Esophagus squamous epithelium (tissue), 5 donors: ENCODE measurements at places on chromosomes 11 and 22.

- H3K27ac ChIP-seq, result no peak overlapping the region
- H3K4me1 ChIP-seq, result no peaks in the 10 kb centered on the region
- no peaks in the 10 kb centered on the region for H3K27me3 ChIP-seq
- DNase-seq, result no peak
- no peak overlapping the region for H3K4me3 ChIP-seq
- H3K36me3 ChIP-seq, result no peaks in the 10 kb centered on the region
Observed at GRCh38 chr11:95760941-95761340, 28.6 kb downstream of the FAM76B start.

DNA sequence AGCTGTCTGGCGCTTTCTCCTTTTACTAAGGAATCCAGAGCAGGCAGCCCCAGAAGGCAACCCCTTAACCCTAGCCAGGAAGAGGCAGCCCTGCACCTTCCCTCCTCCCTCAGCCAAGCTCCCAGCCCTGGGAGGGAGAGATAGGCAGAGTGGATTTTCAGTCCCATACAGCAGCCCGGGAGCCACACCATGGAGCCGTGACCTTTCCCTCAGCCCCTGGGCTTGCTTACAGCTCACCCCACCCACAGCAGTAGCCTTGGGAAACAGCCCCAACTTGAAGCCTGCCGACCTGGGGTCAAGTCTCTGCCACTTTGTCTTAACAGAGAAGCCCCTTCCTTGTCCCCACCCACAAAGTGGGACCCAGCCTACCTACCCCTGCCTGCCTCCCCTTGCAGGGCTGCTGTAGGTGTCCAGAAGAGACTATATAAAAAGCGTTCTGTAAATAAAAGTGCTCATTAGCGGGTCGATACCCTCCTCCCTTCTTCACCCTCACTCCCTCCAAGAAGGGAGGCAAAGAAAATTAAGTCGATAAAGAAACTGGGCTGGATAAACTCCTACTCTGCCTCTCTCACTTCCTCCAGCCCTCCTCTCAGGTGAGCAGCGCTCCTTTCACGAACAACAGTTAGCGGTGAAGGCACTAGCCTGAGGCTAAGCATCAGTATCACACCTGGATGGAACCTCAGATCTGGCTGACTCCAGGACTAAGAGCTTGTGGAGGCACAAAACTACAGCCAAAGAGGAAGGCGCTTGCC, 4.2 kb downstream of the TST start:
- no peak for DNase-seq
- peak overlapping the region; percentile 59 for H3K27ac ChIP-seq
- no peak overlapping the region for H3K4me3 ChIP-seq
- H3K36me3 ChIP-seq, result no peaks in the 10 kb centered on the region

GRCh38 chr11:121417055-121417551, 35.0 kb upstream of the SORL1 start:
- H3K27me3 ChIP-seq, result no peaks in the 10 kb centered on the region
- H3K4me1 ChIP-seq, result peaks cover 20% of the 10 kb centered on the region
- no peak overlapping the region for H3K4me3 ChIP-seq
- DNase-seq, result no peak

DNA sequence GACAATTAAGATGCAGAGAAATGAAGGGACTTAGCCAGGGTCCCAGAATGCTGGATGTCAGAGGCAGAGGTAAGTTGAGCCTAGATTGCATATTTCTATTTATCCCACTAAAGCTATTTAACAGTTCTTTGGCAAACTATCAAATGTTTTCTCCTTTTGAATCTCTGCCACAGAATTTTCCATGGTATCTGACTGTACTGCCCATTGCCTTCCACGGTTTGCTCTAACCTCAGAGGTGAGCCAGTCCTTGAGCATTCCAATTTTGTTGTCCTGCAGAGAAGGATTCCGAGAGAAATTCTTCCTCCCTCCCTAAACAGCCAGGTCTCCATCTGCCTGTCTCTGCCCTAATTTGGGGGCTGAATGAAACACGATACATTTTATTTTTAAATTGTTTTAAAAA, 368.3 kb upstream of the SYN3 start:
- no peaks in the 10 kb centered on the region for H3K4me1 ChIP-seq
- no peak for DNase-seq
- no peak overlapping the region for H3K4me3 ChIP-seq

- H3K27ac ChIP-seq, result peak overlapping the region; percentile 85
- no peak for DNase-seq
- H3K4me3 ChIP-seq, result peak overlapping the region; percentile 75
- peaks cover 60% of the 10 kb centered on the region for H3K36me3 ChIP-seq
- H3K4me1 ChIP-seq, result peaks cover 60% of the 10 kb centered on the region
- no peaks in the 10 kb centered on the region for H3K27me3 ChIP-seq
Observed at GRCh38 chr11:66071381-66071801, 1.3 kb downstream of the PACS1 start.

GRCh38 chr11:73143126-73143838, 1.2 kb upstream of the FCHSD2 start:
- H3K27me3 ChIP-seq, result no peaks in the 10 kb centered on the region
- peaks cover 23% of the 10 kb centered on the region for H3K4me1 ChIP-seq
- H3K36me3 ChIP-seq, result no peaks in the 10 kb centered on the region
- peak overlapping the region; percentile 99 for H3K27ac ChIP-seq
- H3K4me3 ChIP-seq, result peak overlapping the region; percentile 89

DNA sequence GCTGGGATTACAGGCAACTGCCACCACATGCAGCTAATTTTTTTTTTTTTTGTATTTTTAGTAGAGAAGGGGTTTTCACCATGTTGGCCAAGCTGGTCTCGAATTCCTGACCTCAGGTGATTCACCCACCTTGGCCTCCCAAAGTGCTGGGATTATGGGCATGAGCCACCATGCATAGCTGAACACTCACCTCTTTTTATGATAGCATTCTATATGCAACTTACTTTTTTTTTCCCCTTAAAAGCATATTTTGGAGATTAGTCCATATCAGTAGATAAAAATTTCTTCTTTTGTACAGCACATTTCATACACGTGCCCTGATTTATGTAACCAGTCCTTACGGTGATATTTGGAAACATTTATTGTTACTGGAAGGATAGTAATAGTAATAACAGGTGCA, 14.6 kb downstream of the GTPBP1 start:
- H3K27me3 ChIP-seq, result no peaks in the 10 kb centered on the region
- H3K36me3 ChIP-seq, result peaks cover 2% of the 10 kb centered on the region
- H3K4me1 ChIP-seq, result peaks cover 35% of the 10 kb centered on the region
- no peak for DNase-seq
- no peak overlapping the region for H3K4me3 ChIP-seq

DNA sequence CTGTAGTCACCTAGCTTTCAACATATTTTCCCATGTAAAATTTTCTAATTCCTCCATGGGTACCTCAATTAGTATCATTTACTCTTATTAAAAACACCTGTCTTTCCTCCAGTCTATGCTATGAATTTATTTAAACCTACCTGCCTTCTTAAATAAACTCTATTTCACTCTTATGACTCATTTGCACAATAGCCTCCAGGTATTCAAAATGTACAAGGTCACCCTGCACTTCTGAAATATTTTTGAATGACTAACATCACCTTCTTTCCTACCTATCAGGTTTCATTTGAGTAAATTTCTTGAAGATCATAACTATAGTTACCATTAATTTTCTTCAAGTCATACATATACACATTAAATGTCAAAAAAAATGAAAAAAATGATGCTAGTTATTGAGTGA, 939.7 kb downstream of the DLG2 start:
- H3K4me1 ChIP-seq, result no peaks in the 10 kb centered on the region
- no peak for DNase-seq
- no peaks in the 10 kb centered on the region for H3K27me3 ChIP-seq
- H3K36me3 ChIP-seq, result no peaks in the 10 kb centered on the region
- H3K27ac ChIP-seq, result no peak overlapping the region

- no peak overlapping the region for H3K27ac ChIP-seq
- H3K4me1 ChIP-seq, result peaks cover 52% of the 10 kb centered on the region
- no peaks in the 10 kb centered on the region for H3K36me3 ChIP-seq
- no peaks in the 10 kb centered on the region for H3K27me3 ChIP-seq
Observed at GRCh38 chr22:26546282-26546681, 34.0 kb upstream of the TFIP11 start.

GRCh38 chr11:46677991-46678740, 22.3 kb downstream of the ARHGAP1 start:
- no peak for DNase-seq
- no peak overlapping the region for H3K4me3 ChIP-seq
- H3K36me3 ChIP-seq, result peaks cover 53% of the 10 kb centered on the region
- H3K27ac ChIP-seq, result no peak overlapping the region
- H3K27me3 ChIP-seq, result no peaks in the 10 kb centered on the region
- peaks cover 29% of the 10 kb centered on the region for H3K4me1 ChIP-seq

- no peaks in the 10 kb centered on the region for H3K36me3 ChIP-seq
- peaks cover 29% of the 10 kb centered on the region for H3K4me1 ChIP-seq
- H3K27me3 ChIP-seq, result no peaks in the 10 kb centered on the region
Observed at GRCh38 chr11:66326261-66327111, 9.6 kb upstream of the CD248 start.

DNA sequence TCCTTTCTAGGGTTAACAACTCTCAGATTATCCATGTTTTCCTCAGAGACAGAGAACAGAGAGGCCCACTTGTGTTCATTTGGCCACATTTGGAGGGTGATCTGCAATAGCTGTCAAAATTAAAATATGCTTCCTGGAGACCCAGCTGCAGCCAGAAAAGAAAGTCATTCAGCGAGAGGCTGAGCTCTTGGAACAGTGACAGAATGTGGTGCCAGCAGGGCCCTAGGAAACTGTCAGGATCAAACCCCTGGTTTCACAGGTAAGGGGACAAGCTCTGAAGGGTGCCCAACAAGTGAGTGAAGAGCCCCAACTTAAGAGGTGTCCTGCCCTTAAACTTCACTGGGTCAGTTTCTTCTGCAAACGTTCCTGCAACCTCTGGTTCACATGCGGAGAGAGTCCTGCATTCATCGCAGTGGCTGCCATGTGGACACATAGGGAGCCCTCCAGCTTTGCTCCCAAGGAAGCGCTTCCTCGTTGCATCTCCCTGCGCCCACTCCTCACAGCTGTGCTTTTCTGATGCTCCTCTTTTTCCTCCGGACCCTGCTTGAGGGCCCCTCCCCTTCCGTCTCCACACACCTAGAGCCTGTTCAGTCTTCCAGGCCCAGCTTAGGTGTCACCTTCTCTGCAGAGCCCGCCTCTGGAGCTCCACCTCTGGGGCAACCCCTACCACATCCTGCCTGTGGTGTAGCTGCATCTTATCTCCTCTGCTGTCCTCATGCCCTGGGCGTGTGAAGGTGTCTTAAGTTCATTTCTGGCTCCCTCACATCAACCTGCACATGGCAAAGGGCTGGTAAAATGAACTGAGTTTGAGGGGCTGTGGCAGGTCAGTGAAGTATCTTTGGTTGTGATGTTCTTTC, 3.9 kb downstream of the UCP3 start:
- no peaks in the 10 kb centered on the region for H3K27me3 ChIP-seq
- no peak overlapping the region for H3K4me3 ChIP-seq
- H3K4me1 ChIP-seq, result no peaks in the 10 kb centered on the region
- H3K27ac ChIP-seq, result no peak overlapping the region
- no peaks in the 10 kb centered on the region for H3K36me3 ChIP-seq

- no peak overlapping the region for H3K4me3 ChIP-seq
- no peaks in the 10 kb centered on the region for H3K27me3 ChIP-seq
- no peak overlapping the region for H3K27ac ChIP-seq
- H3K36me3 ChIP-seq, result peaks cover 12% of the 10 kb centered on the region
Observed at GRCh38 chr11:126012852-126013251, 49.8 kb downstream of the CDON start.

DNA sequence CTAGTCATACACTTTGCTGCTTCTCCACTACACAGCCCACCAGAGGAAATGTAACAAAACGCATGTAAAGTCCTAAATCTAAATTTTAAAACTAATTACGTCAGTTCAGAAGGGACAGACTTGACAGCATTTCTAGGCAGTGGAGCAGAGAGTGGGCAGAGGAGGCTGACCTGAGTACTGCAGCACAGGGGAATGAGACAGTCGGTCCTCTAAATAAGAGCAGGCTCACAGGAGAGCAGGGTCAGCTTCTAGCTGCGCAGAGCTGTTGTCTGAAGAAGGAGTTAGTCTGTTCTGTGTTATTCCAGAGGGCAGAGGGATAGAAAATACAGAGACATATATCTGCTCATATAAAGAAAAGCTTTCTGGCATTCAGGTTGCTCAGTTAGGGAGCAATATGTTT, 40.3 kb downstream of the JHY start:
- no peaks in the 10 kb centered on the region for H3K4me1 ChIP-seq
- no peak overlapping the region for H3K4me3 ChIP-seq
- no peaks in the 10 kb centered on the region for H3K36me3 ChIP-seq
- no peak for DNase-seq
- no peaks in the 10 kb centered on the region for H3K27me3 ChIP-seq

DNA sequence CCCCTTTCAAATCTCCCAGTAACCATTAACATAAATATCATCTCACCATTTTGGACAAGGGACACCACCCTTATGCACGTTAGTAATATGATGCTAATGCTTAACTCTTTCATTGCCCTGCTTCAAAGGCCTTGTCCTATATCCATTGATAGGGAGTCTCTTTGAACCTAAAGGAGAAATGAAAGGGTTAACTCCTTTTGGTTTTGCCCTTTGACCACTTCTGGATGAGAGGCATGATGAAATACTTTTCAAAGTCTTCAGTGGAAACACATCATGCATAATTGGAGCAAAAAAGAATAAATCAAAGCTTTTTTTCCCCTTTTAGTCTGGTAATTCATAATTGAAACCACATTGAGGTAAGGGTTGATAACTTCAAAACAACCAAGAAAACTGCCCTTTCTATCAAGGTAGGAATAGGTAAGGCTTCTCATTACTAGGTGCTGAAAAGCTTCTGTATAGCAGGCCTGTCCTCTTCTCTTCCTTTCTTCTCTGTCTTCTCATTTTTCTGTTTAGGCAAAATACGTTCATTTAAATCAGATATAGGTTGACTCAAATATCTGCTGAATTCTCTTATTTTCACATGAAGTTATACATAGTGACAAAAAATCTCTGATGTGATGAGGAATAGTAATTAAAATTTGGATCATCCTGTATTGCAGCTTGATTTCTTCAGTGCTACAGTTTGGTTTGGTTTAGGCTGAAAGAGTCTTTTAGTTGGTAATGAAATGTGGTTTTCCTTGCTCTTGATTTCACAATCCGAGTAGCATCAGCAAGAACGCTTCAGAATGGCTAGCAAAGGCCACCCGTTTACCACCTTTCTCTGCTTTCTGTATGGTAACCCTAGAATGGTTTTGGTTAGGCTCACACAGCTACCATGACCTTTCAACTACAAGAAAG, 94.8 kb downstream of the EXT2 start:
- H3K4me3 ChIP-seq, result no peak overlapping the region
- H3K36me3 ChIP-seq, result peaks cover 39% of the 10 kb centered on the region
- DNase-seq, result no peak
- peaks cover 9% of the 10 kb centered on the region for H3K4me1 ChIP-seq

DNA sequence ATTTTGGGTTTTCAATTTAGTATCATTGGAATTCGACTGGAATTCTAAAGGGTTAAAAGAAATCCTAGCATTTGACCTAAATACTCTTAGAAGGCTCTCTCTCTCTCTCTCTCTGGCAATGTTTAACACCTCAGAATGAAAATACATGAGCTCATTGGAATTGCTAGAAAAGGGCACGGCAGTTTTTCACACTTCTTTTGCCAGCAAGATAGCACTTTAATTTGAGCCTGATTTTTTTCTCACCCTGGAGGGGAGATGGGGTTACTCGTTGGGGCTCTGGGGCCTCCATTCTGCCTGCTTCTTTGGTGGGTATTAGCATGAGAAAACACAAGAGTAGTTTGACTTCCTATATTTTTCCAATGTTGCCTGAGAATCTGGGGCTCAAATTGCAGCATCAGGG, 22.8 kb upstream of the CLMP start:
- no peak overlapping the region for H3K27ac ChIP-seq
- H3K4me1 ChIP-seq, result no peaks in the 10 kb centered on the region
- H3K27me3 ChIP-seq, result peaks cover 37% of the 10 kb centered on the region
- DNase-seq, result no peak
- no peak overlapping the region for H3K4me3 ChIP-seq
